ENCODE measurements at places on chromosomes 7 and 10.
A peak's percentile ranks its signal among the peaks of the same experiment; 100 is the strongest.

- DNase-seq = peak; percentile 33
These were observed 177.6 kb upstream of the NAMPT start for GRCh38 chr7:106462365-106462859.

DNA sequence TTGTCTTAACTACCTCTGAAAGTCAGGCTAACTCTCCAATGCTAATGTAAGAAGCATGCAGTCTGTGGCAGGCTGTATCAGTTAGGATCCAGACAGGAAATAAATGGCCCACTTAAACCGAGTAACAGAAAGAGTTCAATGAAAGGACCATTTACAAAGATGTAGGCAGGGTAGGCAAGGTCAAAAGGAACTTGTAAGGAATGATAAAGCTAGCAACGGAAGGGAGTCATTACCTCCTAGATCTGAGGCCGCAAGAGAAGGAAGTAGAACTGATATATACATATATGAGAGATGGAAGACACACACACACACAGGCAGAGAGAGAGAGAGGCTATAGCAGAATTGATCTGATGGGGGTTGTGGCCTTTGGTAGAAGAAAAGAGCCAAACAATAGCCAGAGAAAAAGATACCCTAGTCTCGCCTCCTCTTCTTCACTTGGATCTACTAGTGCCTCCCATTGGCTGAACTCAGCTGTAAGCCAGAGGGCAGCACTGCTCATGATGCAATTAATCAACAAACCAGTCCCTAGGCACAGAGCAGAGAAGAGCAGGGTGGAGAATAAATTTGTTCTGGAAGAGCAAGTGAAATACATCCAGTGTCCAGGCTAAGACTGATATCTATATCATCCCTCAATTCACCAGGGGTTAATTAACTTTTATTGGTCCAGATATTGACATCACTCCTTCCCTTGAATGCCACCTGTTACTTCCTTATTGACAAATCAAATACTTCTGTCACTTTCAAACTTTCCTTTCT lies 91.2 kb downstream of the LSMEM1 start:
- no peak for DNase-seq

GRCh38 chr10:72445851-72446250 lies 91.1 kb upstream of the DNAJB12 start:
- no peak for DNase-seq

DNA sequence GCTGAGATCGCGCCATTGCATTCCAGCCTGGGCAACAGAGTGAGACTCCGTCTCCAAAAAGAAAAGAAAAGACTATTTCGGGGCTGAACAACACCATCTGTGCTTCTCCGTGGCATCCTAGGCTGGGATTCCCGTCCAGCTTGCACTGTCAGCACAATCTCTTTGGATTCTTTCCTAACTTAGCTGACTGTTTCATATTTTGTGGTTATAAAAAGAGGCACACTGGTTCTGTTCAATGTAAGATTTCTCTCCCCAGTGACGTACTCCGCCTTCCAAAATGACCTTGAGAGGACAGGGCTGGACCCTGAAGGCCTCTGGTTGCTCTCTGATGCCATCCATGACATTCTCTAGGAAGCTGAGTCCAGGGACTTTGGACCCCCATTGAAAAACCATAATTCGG lies 8.8 kb downstream of the ZNHIT1 start:
- DNase-seq = no peak

DNA sequence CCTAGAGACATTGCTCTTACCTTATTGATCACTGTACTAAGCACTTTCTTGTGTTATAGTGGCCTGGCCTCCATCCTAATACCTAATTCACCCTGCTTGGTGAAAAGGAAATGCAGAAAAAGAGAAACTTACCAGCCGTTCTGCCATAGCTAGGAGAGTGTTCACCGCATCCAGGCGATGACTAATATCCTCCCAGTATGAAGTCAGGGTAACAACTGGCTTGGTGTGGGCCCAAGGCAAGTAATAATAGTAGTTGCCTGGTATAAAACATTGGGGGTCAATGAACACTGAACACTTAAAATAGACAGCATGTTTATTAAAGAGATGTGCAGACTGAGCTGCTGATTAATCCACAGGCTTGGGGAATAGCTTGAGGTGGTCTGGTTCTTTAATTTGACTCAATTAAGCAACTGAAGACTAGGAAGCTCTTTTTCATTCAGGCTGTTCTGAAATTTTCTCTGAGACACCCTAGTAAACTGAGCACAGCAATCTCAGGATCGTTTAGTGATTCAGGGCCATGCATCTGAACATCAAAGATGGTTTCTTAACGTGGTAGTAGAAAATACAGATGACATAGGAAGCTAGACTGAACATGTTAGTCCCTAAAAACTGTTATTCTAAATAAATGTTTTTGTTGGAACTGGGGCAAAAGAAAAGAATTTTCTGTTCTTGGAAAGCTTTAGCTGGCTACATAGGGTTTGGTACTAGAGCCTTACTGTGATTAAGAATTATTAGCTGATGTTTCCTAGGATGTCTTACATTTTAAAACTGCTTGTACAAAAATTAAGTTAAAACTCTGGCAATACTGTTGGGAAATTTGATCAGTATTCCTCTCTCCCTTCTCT lies 102.2 kb downstream of the MYOF start:
- no peak for DNase-seq

DNA sequence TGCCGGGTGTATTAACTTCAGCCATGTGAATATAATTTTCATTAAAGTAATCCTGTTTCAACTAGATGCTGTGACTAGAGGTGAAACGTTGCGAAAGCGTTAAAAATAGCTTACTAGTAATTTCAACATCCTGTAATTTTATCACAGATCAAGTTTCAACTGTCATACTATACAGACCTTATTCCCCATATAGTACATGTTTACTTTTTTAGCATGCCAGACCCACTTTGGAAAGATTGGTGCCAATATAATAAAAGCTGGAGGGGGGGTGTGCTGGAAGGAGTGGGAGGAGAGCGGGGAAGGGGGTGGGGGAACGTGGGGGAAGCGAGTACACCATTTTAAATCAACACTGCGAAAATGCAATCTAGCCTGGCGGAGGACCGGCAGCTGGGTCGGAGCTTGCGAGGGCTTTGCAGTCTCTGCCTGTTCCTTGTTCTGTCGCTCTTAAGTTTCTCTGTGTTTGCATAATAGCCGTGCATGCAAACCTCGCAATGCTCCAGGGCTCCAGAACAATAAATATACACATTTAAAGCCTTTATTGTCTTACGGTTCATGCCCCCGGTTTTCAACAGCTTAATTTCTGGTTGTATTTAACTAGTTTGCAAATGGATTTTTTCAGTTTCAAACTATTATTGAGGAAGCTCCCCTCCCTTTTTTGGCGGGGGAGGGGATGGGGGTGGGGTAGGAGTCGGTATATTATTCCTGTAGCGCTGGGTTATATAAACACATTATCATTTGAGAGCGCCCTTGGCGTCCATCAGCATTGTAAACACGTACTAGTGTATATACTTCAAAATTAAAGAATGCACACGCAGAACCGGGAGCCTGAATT lies 1.3 kb upstream of the ARID5B start:
- DNase-seq = peak; percentile 51

DNA sequence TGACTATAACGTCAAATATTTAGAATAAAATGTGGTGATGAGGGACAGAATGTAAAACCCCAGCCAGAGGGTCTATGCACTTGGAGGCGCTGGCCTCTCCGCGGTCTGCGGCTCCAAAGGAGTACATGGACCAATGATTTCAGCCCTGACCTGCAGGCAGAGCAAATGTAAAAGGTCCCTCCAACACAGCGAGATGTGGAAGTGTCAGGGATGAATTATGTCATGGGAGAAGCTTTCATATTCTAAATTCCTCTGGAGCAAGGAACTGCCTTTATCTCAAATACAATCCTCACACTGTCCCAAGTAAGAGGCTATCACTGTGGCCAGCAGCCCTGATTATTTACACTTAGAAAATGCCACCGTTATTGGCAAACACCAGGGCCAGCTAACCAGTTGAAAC lies 139.4 kb downstream of the GFRA1 start:
- no peak for DNase-seq

DNA sequence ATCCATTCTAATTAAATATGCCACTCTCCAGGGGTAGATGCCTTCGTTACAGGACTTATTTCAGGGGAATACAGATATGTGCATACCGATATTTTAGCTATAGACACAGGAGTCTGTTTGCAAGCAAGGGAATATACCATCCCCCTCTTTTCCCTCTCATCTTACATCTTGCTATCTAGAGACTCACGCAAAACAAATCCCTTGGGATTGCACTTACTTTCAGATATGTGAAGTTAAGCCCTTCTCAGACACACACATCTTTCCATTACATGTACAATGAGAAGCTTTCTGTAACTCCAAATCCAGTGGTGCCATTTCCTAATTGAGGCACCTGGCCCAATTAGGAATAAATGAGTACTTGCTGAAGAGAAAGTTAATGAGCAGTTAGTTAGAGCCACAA lies 250.4 kb upstream of the FZD8 start:
- no peak for DNase-seq

DNA sequence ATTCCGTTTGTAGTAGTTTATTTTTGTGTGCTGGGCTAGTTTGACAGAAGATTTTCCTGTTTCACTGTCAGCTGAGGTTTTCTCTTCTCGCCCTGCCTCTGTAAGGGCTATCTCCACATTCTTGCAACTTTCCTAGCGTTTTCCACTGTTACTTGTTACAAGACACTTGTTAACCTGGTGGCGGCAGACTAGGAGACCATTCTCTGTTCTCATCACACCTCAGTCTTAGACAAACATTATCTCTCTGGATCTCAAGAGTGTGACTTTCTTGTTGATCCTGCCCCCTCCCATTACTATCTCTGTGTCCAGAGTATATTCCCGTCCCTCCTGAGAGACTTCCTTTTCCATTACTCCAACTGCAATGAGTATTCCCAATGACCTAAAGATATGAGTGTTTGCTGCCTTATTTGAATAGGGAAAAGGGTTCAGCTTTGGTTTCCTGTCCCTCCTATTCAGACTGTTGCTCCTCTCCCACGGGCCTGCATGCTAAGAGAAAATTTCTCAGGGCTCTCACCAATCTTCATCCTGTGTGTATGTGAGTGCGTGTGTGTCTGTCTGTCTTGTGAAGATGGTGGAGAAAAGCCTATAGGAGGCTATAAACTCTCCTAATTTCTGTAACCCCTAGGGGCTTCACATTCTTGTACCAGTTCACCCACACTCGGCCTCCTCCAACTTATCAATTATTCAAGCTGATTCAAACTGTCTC lies 722.4 kb upstream of the POT1 start:
- no peak for DNase-seq

- peak; percentile 78 for DNase-seq
These were observed 57.6 kb upstream of the EZH2 start for GRCh38 chr7:148941598-148942275.

DNA sequence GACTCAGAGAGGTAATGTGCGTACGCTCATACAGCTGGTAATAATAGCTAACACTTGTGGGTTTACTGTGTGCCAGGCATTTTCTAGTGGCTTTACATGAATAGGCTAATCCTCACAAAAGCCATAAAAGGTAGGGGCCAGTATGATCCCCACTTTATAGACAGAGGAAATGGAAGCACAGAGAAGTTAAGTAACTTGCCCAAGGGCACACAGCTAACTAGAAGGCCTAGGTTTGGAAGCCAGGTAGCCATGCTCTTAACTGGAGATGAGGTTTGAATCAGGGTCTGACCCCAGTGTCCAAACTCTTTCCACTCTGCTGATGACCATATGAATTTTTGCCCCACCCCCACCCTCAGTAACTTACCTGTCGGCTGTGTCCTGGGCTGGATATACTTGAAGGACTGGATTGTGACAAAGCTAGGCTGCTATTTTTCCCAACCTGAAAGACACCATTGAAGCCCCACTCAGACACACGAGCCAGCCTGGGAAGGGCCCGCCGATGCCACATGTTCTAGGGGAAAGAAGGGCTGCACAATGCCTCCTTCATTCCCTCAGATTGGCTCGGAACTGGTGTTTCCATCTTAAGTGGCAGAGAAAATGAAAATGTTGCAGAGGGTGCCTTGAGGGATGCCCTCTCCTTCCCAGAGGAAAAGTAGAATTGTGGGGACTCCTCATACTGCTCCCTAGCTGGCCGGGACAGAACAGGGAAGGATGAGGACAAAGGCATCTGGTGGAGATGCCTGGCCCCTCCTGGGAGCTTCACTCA lies 29.1 kb upstream of the EFCAB10 start:
- DNase-seq = no peak

DNA sequence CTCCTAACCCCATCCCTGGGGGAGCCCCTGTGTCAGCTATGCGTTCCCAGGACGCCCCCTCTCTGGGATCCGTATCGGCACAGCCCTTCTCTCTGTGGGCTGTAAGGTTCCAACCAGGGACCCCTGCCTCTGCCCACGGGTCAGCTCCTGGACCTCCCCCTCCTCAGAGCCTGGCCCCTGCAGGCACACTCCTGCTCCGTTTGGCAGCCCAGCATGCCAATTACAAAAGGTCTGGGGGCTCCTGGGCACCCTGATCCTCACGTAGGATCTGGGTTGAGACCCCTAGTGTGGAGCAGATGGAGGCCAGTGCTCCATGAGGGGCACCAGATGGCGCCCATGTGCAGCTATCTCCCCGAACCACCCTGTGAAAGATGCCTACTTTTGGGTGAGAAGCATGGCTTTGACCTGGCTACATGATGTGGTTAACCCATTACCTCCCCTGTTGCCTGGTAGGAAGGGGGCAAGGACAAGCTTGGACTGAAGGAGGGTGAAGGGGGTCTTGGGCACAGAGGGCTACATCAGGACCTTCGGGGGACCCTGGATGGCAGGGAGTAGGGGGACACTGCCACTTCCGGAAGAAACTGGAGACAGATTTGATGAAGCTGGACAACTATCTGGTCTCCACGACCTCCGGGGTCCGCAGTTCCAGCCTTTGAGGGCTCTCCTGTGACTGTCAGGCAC lies 9.0 kb downstream of the TACR2 start:
- DNase-seq = no peak

GRCh38 chr7:115613836-115614235 lies 416.7 kb downstream of the TFEC start:
- DNase-seq = no peak

DNA sequence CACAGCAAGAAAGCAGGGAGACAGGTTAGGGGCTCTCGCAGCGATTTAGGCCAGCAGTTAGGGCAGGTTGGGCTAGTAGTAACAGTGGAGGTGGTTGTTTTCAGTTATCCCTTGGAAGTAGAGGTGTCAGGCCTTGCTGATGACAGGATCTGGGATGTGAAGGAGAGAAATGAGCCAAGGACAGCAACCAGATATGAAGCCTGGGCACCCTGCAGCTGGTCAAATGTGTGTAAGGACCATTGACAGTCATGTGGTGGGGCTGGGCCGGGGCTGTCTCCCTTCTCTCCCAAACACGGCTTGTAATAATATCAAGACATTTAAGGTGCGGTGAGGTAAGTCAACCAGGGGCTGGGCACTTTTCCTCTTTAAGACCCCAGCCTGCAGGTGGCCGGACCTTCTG lies 112.5 kb upstream of the IGFBP3 start:
- DNase-seq = no peak
